ENCODE measurements at places on chromosomes 12 and 14.

GRCh38 chr12:121085506-121086353 is 46.7 kb upstream of the OASL start:
- H3K4me1 ChIP-seq: peaks cover 8% of the 10 kb centered on the region
- H3K27ac ChIP-seq: no peak overlapping the region
- no peaks in the 10 kb centered on the region for H3K27me3 ChIP-seq
- H3K36me3 ChIP-seq: no peaks in the 10 kb centered on the region

DNA sequence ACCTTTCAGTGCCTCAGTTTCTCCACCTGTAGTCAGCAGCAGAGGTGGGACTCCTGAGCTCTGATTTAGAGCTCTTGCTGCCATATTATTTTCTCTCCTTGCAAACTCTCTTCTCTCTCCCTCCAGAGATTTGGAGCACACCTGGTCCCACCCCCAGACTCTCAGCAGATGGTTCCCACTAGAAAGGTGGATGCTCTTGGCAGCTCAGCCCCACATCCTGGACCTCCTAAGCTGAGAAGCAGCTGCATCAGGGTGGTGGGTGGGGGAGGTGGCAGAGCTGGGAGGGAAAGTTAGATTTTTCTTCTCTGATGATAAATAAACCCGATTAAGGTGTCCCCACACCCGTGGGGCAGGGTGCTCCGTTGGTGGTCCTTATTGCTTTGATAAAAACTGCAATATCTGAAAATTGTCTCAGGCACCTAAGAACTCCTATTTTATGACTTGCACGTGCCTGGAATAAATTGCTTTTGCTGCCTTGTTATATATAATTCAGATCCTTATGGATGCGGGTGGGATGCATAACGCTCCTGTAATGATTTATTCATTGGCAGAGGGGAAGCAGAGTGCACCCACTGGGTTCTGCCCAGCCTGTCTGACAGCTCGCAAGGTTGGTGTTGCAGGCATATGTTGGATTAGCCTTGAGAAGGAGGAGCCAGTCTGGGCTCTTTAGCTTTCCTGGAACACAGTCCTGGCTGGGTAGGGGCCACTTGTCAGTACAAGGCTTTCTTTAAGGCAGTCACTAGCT is 214.2 kb downstream of the SUDS3 start:
- H3K27ac ChIP-seq: no peak overlapping the region
- H3K4me3 ChIP-seq: no peak overlapping the region

GRCh38 chr14:48805315-48805714 is 780.9 kb downstream of the RPS29 start:
- no peak overlapping the region for H3K27ac ChIP-seq
- H3K4me3 ChIP-seq: no peak overlapping the region
- no peaks in the 10 kb centered on the region for H3K36me3 ChIP-seq
- DNase-seq: no peak

- DNase-seq: peak; percentile 60
- H3K27me3 ChIP-seq: no peaks in the 10 kb centered on the region
- H3K27ac ChIP-seq: peak overlapping the region; percentile 82
- H3K4me1 ChIP-seq: peaks cover 45% of the 10 kb centered on the region
Measured at GRCh38 chr12:46209914-46210872, 58.6 kb downstream of the SLC38A1 start.

GRCh38 chr12:31849090-31849687 is 110.0 kb upstream of the RESF1 start:
- no peaks in the 10 kb centered on the region for H3K27me3 ChIP-seq
- no peaks in the 10 kb centered on the region for H3K36me3 ChIP-seq
- no peak overlapping the region for H3K4me3 ChIP-seq
- H3K27ac ChIP-seq: no peak overlapping the region
- DNase-seq: no peak

DNA sequence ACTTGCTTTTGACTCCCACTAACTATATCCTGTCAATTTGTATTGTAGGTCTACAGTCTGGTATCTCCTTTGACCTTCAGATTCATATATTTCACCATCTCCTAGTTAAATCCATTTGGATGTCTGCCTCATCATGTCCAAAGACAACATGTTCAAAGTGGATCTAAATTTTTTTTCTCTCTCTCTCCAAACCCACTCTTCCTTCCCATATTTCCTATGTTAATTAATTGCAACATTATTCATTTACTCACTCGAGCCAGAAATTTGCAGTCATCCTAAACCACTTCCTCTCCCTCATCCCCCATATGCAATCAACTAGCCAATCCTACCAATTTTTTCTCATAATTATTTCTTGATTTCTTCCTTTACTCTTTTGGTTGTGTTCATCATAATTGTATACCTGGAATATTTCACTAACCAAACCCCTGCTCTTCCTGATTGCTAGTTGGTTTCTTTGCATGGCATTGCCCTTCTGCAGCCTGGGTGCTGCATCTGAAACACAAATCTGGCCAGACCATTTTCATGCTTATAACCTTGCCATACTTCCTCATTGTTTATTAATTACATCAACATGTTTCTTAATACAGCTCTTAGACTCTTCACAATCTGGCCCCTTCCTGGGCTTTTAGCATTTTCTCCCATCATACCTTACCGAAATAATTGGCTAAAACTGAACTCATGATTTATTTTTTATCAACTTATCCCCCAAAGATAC is 442.2 kb downstream of the ADAMTS20 start:
- H3K4me1 ChIP-seq: no peaks in the 10 kb centered on the region
- no peaks in the 10 kb centered on the region for H3K36me3 ChIP-seq
- H3K4me3 ChIP-seq: no peak overlapping the region
- H3K27me3 ChIP-seq: no peaks in the 10 kb centered on the region

GRCh38 chr12:87930033-87930432 is 99.2 kb downstream of the C12orf50 start:
- no peaks in the 10 kb centered on the region for H3K36me3 ChIP-seq
- DNase-seq: no peak

- H3K27me3 ChIP-seq: no peaks in the 10 kb centered on the region
- no peak overlapping the region for H3K27ac ChIP-seq
- no peaks in the 10 kb centered on the region for H3K4me1 ChIP-seq
- H3K36me3 ChIP-seq: no peaks in the 10 kb centered on the region
Measured at GRCh38 chr12:113040722-113041171, 15.8 kb upstream of the DTX1 start.

DNA sequence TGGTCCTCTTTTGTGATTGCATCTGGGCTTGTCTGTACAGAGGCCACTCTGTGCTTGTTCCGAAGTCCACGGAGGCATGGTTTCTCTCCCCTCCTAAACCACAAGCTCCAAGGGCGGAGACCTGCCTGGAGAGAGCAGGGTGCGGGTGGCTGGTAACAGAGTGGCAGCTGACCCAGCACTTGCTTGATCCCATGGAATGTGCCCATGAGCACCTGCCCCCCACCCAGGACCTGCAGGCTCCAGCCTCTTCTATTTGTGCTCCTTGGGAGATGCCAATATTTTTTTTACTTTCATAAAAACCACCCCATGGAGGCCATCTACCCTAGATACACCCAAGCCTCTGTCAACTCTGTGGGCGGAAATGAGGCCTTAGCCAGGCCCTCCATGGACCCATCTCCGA is 104.7 kb downstream of the PRMT8 start:
- H3K4me1 ChIP-seq: no peaks in the 10 kb centered on the region
- no peak overlapping the region for H3K27ac ChIP-seq
- DNase-seq: no peak
- H3K36me3 ChIP-seq: no peaks in the 10 kb centered on the region
- H3K27me3 ChIP-seq: no peaks in the 10 kb centered on the region

- no peak for DNase-seq
- peaks cover 7% of the 10 kb centered on the region for H3K4me1 ChIP-seq
- no peak overlapping the region for H3K27ac ChIP-seq
- no peaks in the 10 kb centered on the region for H3K27me3 ChIP-seq
- no peak overlapping the region for H3K4me3 ChIP-seq
Measured at GRCh38 chr14:105450864-105451720, 23.5 kb upstream of the CRIP2 start.

DNA sequence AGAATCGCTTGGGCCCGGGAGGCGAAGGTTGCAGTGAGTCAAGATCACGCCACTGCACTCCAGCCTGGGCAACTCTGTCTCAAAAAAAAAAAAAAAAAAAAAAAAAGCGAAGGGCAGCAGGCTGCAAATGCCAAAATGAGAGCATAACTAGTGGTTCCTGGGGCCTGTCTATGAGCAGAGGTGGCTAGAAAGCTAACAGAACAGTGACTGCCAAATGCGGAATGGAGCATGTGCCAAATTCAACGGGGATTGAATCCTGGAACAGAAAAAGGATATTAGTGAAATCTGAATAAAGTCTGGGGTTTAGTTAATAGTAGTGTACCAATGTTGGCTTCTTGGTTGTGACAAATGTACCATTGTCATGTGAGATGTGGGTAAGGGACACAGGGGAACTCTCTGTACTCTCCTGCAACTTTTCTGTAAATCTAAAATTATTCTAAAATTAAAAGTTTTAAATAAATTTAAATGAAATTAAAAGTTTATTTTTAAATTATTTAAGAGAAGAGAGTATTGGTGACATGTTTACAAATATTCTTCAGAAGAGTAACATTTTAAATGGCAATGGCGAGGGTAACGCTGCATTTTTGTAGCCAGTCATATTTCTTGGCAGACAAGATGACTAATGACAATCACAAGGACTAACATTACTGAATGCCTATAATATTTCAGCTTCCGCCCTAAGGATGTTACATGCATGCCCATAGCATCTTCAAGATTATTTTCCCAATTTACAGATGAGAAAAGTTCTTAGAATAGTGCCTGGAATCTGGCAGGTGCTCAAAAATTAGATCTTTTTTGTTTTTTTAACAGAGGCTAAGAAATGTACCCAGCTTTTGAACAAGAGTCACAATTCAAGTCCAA is 28.9 kb upstream of the NUDT4 start:
- H3K27ac ChIP-seq: no peak overlapping the region
- no peaks in the 10 kb centered on the region for H3K4me1 ChIP-seq
- DNase-seq: no peak
- H3K4me3 ChIP-seq: no peak overlapping the region
- no peaks in the 10 kb centered on the region for H3K36me3 ChIP-seq

- no peaks in the 10 kb centered on the region for H3K27me3 ChIP-seq
- no peak for DNase-seq
- H3K4me1 ChIP-seq: no peaks in the 10 kb centered on the region
- H3K27ac ChIP-seq: no peak overlapping the region
- H3K4me3 ChIP-seq: no peak overlapping the region
Measured at GRCh38 chr12:38995249-38995648, 89.9 kb upstream of the CPNE8 start.

DNA sequence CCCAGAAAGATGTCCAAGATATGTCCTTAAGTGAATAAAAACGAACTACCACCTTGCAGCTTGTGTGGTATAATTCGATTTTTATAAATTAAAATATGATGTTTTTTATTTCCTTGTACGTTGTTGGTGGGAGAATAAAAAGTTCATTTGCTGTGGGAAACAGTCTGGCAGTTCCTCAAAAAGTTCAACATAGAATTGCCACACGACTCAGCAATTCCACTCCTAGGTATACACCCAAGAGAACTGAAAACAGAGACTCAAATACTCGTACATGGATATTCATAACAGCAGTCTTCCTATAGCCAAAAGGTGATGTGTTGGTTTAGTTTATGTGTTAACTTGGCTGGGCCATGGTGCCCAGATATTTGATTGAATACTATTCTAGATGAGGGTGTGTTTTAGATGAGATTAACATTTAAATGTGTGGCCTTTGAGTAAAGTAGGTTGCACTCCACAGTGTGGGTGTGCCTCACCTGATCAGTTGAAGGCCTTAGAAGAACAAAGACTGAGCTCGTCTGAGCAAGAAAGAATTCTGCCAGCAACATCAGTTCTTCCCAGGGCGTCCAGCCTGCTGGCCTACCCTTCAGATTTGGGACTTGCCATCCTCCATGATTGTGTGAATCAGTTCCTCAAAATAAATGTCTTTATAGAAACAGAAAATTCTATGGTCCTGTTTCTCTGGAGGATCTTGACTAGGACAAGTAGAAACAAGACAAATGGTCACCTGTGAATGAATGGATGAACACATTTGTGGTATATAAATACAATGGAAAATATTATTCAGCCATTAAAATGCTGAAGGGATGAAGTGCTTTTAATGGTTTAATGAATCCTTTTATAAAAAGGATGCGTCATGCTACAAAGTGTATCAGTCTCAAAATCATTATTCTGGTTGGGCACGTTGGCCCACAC is 5.1 kb upstream of the DENR start:
- no peak overlapping the region for H3K27ac ChIP-seq
- H3K27me3 ChIP-seq: no peaks in the 10 kb centered on the region
- no peak for DNase-seq
- no peak overlapping the region for H3K4me3 ChIP-seq
- H3K4me1 ChIP-seq: peaks cover 4% of the 10 kb centered on the region

DNA sequence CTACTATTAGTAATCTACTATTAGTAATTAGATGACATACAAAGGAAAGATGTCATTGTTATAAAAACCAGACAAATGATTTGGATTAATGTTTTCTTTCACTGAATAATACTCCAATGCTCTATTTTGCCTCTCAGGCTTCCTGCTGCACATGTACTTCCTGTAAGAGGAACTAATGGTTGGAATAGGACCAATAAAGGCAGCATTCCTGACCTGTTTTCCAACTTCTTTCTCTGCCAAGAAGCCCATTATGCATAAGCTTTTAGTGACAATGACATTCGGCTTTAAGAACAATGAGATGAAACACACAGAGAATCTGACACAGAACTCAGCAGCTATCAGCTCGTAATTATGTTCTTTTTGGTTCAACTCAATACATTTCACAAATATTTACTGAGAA is 5.2 kb upstream of the C12orf56 start:
- DNase-seq: no peak
- no peak overlapping the region for H3K4me3 ChIP-seq
- H3K36me3 ChIP-seq: no peaks in the 10 kb centered on the region
- H3K27me3 ChIP-seq: no peaks in the 10 kb centered on the region
- no peak overlapping the region for H3K27ac ChIP-seq

- H3K36me3 ChIP-seq: no peaks in the 10 kb centered on the region
- no peak for DNase-seq
- H3K27me3 ChIP-seq: no peaks in the 10 kb centered on the region
- no peaks in the 10 kb centered on the region for H3K4me1 ChIP-seq
Measured at GRCh38 chr12:7628381-7628961, 37.2 kb downstream of the APOBEC1 start.

DNA sequence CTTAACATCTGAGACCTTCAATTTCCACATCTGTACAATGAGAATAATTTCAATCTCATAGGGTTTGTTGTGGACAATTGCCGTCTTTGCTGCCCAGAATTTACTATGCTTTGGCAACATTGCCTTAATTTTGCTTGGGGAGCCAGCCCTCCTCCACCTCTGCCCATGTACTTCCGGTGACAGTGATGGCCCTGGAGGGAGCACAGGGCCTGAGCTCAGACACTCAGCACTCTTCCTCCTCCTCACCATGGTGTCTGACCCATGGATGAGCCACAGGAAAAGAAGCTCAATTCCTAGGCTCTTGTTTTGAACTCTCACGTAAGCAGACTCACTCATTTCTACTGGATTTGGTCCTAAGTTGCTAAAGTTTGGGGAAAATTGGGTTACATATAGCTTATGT is 58.2 kb downstream of the TBC1D30 start:
- H3K4me1 ChIP-seq: no peaks in the 10 kb centered on the region
- no peaks in the 10 kb centered on the region for H3K36me3 ChIP-seq
- no peak overlapping the region for H3K27ac ChIP-seq
- DNase-seq: no peak

GRCh38 chr14:76887191-76887590 is 61.0 kb downstream of the LRRC74A start:
- no peaks in the 10 kb centered on the region for H3K36me3 ChIP-seq
- no peak overlapping the region for H3K4me3 ChIP-seq
- H3K4me1 ChIP-seq: peaks cover 6% of the 10 kb centered on the region
- DNase-seq: no peak
